ENCODE measurements at places on chromosomes 5 and 9.
A peak's percentile ranks its signal among the peaks of the same experiment; 100 is the strongest.

DNA sequence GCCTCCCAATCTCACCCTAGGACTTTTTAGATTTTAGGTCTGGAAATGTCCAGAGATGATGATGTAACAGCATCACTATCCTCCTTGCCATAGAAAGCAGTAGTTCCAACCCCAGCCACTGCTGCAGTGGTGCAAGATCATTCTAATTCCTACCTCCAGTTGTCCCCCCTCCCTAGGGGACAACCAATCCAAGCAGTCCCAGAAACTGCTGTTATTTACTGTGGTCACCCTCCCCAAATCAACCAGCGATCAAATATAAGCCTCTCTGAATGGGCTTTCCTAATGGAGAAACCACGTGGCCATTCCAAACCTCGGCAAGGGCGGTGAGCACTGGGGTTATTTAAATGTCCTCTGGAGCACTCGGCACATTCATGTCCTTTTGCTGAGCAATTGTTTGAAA is 159.8 kb downstream of the SLF1 start:
- peak; percentile 14 for DNase-seq

GRCh38 chr5:156328161-156328560 is 1.2 kb downstream of the SGCD start:
- peak; percentile 18 for DNase-seq

- DNase-seq, result no peak
These were observed 14.8 kb downstream of the REEP5 start for GRCh38 chr5:112907166-112907631.

DNA sequence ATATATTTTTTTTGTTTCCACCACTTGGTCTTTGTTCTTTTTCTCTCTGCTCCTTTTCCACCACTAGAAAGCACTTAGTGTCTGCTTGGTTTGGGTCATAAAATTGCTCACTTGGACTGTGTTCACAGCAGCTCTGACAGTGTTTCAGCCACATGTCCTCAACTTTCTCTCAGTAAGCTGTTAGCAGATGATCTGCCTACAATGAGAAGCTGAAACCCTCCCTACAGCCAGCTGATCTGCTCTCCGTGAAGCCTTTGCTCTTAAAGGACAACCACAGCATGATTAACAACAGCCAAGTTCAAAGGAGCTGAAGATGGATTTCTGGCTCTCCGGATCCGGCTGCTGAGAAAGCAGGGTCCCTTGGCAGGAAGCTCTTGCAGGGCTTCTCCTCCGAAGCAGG is 31.6 kb downstream of the PRLR start:
- DNase-seq, result no peak

DNA sequence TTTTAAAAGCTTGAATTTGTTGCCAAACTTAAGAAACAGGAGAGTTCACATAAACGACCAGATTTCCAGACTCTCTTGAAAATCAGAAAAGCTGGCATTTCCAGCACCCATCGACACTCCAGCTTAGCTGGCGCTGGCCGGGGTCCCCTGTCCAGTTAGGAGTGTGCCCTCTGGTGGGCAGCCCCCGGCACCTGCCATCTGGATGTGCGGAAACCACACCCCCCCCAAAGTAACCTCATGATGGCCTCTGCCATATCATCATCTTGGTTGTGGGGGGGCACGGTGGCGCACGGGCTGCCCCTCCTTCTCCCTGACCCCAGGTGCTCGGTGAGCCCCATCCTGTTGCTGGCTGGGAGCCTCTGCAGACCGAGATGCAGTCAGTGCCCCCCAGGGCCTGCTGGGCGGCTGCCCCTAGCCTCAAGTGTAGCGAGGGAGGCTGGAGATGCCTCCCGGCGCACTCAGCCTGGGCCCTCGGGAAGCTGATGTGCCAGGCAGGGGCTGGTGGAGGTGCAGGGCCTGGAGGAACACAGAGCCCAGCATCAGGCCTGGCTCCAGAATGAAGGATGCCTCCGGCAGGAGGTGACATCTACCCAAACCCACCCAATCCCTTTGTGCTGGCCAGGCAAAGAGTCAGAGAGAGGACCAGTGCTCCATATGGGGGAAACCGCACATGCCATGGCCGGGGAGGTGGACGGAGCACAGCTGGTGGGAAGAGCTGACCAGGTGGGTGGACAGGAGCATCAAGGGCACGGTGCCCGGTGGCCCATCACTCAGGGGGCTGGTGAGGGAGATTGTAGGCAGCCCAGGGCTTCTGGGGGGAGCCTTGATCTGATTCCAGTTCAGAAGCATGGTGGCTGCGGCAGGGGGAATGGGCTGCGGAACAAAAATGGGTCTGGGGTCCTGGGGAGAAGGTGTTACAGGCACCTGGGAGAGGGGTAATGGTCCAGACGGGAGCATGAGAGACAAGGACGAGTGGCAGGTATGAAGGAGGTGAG is 70.6 kb downstream of the ADAMTS2 start:
- no peak for DNase-seq

DNA sequence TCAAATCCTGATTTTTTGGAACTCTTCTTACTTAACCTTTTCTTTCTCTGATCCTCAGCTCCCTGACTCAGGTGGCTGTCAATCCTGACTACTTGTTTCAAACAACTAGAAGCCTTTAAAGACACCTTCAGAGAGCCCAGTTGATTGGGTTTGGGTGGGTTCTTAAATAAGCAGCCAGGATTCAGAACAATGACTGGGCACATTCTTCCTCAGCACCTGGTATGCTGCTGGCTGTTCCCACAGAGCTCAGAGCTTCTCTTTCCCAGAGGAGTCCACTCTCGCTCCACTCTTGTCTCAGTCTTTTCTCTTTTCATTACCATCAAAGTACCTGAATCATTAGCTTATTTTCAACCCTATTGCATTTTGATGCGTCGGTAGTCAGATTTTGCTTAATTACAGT is 22.5 kb downstream of the PCSK5 start:
- DNase-seq, result no peak

GRCh38 chr5:104444656-104445055 is 882.1 kb upstream of the NUDT12 start:
- DNase-seq, result no peak

GRCh38 chr9:99820685-99821395 is 845 bp upstream of the NR4A3 start:
- peak; percentile 47 for DNase-seq

DNA sequence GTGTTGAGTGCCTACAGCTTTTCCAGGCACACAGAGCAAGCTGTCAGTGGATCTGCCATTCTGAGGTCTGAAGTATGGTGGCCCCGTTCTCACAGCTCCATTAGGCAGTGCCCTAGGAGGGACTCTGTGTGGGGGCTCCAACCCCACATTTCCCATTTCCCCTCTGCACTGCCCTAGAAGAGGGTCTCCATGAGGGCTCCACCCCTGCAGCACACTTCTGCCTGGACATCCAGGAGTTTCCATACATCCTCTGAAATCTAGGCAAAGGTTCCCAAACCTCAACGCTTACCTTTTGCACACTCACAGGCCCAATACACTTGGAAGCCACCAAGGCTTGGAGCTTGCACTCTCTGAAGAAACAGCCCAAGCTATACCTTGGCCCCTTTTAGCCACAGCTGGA is 131.3 kb downstream of the DEPDC1B start:
- no peak for DNase-seq

- no peak for DNase-seq
These were observed 470.6 kb downstream of the CCDC171 start for GRCh38 chr9:16023446-16023845.

DNA sequence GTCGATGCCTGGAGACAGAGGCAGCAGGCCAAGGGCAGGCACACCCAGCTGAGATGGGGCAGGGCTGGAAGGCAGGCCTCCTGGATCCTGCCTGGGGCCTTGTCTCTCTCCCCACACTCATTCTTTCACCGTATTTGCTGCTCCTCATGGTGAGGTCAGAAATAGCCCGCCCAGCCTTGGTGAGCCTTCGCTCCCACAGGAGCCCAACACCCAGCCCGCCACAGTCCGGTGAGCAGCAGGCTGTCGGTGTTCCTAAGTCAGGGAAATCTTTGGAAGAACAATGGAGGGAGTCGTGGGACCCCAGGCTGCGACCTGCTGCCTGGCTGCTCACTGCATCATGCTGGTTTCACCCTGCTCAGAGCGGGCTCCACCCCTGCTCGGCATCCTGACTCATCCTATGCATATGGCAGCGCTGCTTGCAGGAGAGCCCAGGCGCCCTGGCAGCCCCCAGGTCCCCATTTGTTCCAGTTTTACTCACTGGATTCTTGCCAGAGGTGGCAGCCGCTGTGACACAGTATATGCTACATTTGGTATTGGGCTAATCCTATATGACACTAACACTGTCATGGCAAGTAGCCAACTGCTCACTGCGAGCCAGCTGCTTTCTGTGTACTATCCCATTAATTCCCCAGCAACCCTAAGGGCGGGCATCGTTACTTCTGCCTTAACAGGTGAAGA is 53.2 kb upstream of the NCS1 start:
- DNase-seq, result no peak

DNA sequence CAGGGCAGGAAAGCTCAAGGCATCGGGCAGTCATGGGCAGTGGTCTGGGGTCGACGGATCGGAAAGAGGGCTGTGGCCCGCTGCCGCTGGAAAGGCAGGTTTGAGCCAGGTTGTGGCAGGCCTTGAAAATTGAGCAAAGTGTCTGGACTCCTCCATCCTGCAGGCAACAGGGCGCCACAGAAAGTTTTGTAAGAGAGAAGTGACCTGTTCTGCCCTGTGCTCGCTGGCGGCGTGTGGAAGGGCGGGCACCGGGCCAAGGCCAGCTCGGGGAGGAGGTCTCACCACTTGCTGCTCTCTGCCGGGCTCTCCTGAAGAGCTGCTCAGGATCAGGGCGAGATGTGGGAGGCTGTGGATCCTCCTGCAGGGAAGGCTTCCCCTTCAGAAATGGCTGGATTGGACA is 41.4 kb upstream of the FAT2 start:
- DNase-seq, result no peak

DNA sequence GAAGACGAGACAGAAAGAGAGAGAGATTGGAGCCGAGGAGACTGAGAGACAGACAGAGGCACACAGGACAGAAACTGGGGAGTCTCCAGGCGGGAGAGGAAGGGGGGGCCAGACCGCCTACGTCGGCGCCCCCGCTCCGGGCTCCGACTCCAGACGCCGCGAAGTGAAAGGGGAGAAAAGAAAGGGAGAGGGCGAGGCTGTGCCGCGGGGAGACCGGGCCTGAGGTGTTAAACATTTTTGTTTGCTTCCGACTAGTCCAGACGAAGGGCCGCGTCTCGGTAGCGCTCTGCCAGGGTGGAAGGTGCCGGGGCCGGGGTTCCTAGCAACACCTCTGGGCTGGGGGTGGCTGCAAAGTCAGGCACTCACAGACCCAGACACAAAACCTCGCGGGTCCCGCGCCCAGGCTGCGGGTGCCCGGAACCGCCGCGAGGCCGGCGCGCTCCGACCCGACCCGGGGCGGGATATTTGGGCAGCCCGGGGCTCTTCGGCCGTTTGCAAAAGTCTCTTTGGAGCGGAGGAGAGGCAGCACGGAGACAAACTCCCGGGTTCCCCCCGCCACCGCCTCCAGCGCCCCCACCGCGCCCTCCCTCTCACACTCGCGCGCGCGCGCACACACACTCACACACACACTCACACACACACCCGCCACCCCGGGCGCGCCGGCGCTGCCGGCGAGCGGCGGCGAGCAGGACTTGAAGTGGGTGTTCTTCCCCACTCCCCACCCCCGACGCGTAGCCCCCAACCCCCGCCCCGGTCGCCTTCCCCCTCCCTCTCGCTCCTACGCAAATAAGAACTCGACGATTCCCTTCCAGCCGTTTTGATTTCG is 626 bp upstream of the FST start:
- DNase-seq, result no peak

DNA sequence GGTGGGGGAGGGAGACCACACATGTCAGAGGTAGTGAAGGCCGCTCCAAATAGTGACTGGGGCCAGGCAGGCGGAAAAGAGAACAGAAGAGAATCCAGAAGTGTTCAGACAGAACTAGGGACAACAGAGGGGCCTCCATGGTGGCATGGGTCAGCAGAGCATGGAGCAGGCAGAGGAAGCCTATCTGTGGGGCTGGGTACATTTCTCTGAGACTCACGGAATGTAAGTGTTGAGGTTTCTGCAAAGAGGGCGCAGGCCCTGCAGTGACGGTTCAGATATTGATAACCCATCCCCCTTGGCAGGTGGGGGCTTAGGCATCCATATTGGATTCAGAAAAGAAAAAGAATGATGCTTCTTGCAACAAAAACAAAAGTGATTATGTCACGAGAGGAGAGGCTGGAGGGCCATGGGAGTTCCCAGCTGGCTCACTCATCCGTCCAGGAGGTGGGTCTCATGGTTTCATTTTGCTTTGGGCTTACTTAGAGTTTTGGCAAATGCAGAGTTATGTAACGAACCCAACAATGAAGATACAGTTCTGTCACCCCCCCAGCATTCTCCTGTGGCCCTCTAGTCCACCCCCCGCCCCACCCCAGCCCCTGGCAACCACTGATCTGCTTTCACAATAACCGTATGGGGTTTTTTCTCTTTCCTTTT is 5.4 kb upstream of the RMND5B start:
- no peak for DNase-seq

GRCh38 chr9:103533318-103533717 is 538.2 kb downstream of the CYLC2 start:
- no peak for DNase-seq

- no peak for DNase-seq
These were observed 1.8 kb upstream of the DAB2IP start for GRCh38 chr9:121649476-121650216.

- DNase-seq, result no peak
These were observed 625 bp upstream of the UBLCP1 start for GRCh38 chr5:159262472-159262858.

DNA sequence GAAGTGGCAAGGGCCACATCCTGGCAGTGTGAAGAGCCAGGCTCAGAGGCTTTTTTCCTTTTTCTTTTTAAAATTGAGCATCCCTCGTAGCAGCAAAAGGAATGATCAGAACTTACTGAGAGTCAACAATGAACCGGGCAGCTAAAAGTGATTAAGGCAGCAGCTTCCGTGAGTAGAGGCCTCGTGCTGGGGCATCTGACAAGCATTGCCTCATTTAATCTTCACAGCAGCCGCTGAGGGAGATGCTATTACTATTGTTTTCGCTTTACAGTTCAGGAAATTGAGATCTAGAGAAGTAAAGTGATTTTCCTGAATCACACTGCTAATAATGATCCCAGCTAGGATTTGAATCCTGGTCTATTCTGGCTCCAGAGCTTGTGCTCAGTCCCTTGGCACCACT is 30.7 kb upstream of the PTGS1 start:
- no peak for DNase-seq

GRCh38 chr5:32828492-32828891 is 117.4 kb downstream of the NPR3 start:
- no peak for DNase-seq

DNA sequence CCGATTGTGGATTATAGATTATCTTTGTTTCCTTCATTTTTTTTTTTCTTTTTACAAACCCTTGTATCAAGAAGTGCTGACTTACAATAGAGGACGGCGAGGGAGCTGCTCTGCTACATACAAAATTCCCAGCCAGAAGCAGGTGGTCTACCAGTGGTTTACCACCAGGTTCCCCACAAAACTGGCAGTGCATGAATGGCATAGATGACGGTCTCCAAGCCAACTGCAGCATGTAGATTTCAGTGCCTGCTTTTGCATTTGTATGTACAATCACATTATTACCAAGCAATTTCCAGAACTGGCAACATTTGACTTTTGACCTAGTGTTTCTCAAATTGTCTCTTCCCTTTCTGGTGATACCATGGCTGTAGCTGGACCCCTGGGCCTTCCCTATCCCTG is 84.0 kb downstream of the ACER2 start:
- DNase-seq, result no peak
